ENCODE measurements at places on chromosomes 13 and 19. TPM values are rescaled to one million over a fixed set of nuclear protein-coding genes. Genes with fewer than 3 reads are reported as not detected.
A peak's percentile ranks its signal among the peaks of the same experiment; 100 is the strongest.

DNA sequence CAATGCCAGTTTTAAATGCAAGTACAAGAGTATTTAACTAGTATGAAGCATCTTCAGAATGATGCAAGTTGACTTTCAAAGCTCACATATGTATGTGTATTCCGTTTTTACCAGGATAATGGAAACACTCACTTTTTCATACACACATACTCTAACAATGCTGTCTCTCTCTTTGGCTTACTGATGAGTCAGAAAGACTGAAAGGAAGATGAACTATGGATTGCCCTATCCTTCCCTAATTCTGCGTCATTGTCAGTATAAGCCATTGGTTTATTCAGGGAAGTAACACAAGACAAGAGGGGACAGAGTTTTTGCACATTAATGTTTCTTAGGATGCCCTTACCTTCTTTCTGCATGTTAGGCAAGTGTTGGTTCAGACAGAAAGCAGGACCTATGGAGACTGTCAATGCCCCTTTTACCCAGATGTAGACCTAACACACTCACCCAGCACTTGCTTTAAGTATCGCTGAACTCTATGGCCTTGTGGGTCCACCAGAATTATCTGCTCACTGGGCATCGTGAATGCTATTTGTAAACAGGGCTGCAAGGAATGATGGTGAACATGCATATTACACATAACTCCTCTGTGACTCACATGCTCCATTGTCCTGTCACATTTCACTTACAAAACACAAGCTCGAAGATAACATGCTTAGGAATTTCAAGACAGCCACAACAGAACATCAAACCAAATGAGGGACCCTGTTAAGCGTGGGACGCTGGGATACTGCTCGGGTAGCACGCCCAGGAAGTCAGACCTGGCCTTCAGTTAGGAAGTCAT lies 10.0 kb upstream of the OXGR1 start:
- H3K27ac ChIP-seq = no peak overlapping the region
- H3K36me3 ChIP-seq = no peaks in the 10 kb centered on the region

- peak within 1 kb of the TSS; percentile 72 for H3K27ac ChIP-seq
- DNase-seq = peak; percentile 92
- peaks cover 29% of the 10 kb centered on the region for H3K36me3 ChIP-seq
These were observed at the start of gene LIG4 for GRCh38 chr13:108215436-108215835. TSS of gene LIG4 (minus strand) at chr13:108215536. CDS start at chr13:108211268, 4,268 bp downstream.

DNA sequence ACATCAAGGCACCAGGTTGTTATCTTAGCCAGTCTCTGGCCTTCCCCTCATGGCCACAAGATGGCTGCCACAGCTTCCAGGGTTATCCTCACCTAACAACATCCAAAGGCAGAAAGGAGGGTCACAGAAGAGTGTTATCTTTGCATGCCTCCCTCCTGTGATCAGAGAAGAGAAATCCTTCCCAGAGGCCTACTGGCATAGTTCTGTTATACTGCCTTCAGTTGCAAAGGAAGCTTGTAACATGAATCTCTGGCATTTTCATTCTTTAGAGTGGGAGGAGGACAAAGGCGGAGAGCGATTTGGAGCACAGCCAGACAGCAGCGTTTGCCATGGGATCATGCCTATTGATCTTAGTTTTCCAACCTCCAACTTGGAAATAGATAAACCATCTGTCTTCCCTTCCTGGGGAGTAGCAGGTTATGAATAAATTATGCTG lies 135.7 kb downstream of the DNAJC15 start:
- H3K36me3 ChIP-seq = no peaks in the 10 kb centered on the region
- no peak for DNase-seq
- H3K27ac ChIP-seq = no peak overlapping the region

- H3K36me3 ChIP-seq = peaks cover 2% of the 10 kb centered on the region
- peaks cover 13% of the 10 kb centered on the region for H3K27me3 ChIP-seq
- no peak overlapping the region for H3K27ac ChIP-seq
- no peak for DNase-seq
- H3K4me1 ChIP-seq = peaks cover 2% of the 10 kb centered on the region
These were observed 1.6 kb downstream of the AMH start for GRCh38 chr19:2250766-2251105.

GRCh38 chr13:52838433-52839107 lies 9.9 kb downstream of the PCDH8 start:
- H3K4me1 ChIP-seq = no peaks in the 10 kb centered on the region
- peaks cover 55% of the 10 kb centered on the region for H3K27me3 ChIP-seq
- DNase-seq = no peak
- H3K36me3 ChIP-seq = no peaks in the 10 kb centered on the region

- no peaks in the 10 kb centered on the region for H3K36me3 ChIP-seq
- no peak for DNase-seq
- no peak overlapping the region for H3K27ac ChIP-seq
- no peaks in the 10 kb centered on the region for H3K4me1 ChIP-seq
These were observed 69.2 kb downstream of the ZNF100 start for GRCh38 chr19:21698215-21698614.

- no peak for DNase-seq
- no peaks in the 10 kb centered on the region for H3K36me3 ChIP-seq
- peaks cover 15% of the 10 kb centered on the region for H3K27me3 ChIP-seq
- H3K27ac ChIP-seq = no peak overlapping the region
- H3K4me3 ChIP-seq = no peak overlapping the region
These were observed 38.6 kb upstream of the RNF17 start for GRCh38 chr13:24725379-24725778.

- peaks cover 2% of the 10 kb centered on the region for H3K4me1 ChIP-seq
- DNase-seq = no peak
These were observed 6.2 kb upstream of the ZNF554 start for GRCh38 chr19:2813235-2814160.

- DNase-seq = peak; percentile 32
- H3K36me3 ChIP-seq = no peaks in the 10 kb centered on the region
- H3K27me3 ChIP-seq = peaks cover 19% of the 10 kb centered on the region
- peaks cover 7% of the 10 kb centered on the region for H3K4me1 ChIP-seq
These were observed 39.9 kb upstream of the CEACAM8 start for GRCh38 chr19:42634409-42635232.

- H3K4me1 ChIP-seq = peaks cover 3% of the 10 kb centered on the region
- no peaks in the 10 kb centered on the region for H3K36me3 ChIP-seq
- H3K27ac ChIP-seq = no peak overlapping the region
- no peak overlapping the region for H3K4me3 ChIP-seq
- peaks cover 27% of the 10 kb centered on the region for H3K27me3 ChIP-seq
These were observed 2.2 kb upstream of the GARIN5B start for GRCh38 chr19:55365245-55365644.

DNA sequence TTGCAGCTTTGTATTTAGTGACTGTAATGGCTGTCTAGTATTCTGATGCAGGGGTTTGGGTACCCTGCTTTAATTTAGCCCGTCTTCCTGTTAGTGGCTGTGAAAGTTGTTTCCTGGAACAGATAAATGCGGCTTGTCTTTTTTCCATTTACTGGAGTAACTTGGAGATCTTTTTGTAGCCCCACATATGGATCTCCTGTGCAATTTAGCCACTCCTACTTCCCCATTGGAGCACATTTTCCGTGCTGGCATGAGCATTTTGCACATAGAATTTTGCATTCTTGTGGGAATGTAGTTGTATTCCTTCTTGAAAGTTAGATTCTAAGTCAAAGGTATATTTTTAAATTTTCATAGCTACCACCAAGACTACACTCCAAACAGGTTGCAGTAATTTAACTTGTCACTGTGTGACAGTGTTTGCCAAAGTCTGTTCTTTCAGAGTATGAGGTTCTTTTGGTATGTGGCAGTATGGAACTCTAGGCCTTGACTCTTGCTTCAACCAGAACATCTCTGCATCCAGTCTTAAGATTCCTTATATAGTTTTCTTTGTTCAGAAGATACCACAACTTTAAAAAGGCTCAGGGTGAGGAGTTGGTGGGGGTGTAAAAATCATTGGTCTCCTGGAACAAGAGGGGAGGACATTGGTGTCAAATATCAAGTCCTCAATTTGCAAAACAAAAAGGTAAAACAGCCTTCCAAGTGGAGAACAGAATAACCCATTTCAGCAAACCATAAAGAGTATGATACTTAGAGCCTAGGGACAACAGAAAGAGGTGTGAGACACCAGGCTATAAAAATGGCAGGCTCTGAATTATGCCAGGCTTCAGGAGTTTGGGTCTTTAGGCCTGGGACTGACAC lies 21.1 kb upstream of the CCDC97 start:
- no peak overlapping the region for H3K27ac ChIP-seq
- DNase-seq = no peak
- no peaks in the 10 kb centered on the region for H3K27me3 ChIP-seq
- no peak overlapping the region for H3K4me3 ChIP-seq
- peaks cover 21% of the 10 kb centered on the region for H3K36me3 ChIP-seq

DNA sequence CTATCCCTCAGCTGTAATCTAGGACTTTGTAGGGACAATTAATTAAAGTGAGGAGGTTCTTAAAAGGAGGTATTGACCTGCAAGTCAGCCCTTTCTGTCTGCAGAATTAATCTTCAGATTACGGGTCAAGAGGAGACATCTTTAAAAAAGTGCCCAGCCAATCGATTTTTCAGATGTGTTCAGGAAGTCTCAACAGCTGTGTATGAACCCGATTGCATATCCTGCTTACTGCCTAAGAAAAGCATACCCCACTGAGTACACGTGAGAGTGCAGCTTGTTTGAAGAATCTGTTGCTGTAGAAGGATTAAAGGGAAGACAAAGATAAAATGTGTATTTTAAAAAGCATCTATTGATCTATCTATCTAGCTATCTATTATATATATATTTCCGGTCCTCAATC lies 1194.5 kb downstream of the UQCRFS1 start:
- peaks cover 13% of the 10 kb centered on the region for H3K27me3 ChIP-seq
- no peaks in the 10 kb centered on the region for H3K36me3 ChIP-seq
- no peak overlapping the region for H3K27ac ChIP-seq
- no peaks in the 10 kb centered on the region for H3K4me1 ChIP-seq

DNA sequence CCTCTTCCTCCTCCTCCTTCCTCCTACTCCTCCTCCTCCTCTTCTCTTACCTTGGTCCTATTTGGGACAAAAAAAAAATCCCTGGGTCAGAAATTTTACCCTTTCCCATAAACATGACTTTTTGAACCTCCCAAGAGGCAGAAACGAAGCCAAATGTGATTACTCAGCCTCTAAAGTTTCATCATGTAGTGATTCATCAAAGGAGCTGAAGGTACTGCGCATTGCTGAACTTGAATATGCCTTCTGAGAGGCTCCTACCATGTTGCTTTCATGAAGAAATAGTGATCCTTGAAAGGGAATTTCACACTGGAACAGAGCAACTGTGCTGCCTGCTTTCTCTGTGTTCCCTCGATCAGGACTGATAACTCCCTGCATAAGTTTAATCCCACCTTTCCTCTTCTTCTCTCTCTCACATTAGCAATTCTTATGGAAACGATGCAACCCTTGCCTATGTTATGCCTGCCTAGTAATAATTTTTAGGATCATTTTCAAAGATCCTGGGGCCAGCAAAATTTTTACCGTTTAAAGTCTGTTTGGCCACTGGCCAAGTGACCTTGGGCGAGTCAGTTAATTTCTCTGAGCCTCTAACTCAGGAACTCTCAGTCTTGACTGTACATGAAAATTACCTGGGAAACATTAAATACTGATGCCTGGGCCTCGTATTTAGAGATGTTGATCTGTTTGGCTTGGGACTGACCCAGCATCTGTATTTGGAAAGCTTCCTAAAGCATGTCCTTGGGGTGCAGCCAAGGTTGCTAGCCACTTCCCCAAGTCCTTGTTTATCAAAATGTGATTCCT lies 149.5 kb downstream of the DCT start:
- H3K4me1 ChIP-seq = peaks cover 43% of the 10 kb centered on the region

DNA sequence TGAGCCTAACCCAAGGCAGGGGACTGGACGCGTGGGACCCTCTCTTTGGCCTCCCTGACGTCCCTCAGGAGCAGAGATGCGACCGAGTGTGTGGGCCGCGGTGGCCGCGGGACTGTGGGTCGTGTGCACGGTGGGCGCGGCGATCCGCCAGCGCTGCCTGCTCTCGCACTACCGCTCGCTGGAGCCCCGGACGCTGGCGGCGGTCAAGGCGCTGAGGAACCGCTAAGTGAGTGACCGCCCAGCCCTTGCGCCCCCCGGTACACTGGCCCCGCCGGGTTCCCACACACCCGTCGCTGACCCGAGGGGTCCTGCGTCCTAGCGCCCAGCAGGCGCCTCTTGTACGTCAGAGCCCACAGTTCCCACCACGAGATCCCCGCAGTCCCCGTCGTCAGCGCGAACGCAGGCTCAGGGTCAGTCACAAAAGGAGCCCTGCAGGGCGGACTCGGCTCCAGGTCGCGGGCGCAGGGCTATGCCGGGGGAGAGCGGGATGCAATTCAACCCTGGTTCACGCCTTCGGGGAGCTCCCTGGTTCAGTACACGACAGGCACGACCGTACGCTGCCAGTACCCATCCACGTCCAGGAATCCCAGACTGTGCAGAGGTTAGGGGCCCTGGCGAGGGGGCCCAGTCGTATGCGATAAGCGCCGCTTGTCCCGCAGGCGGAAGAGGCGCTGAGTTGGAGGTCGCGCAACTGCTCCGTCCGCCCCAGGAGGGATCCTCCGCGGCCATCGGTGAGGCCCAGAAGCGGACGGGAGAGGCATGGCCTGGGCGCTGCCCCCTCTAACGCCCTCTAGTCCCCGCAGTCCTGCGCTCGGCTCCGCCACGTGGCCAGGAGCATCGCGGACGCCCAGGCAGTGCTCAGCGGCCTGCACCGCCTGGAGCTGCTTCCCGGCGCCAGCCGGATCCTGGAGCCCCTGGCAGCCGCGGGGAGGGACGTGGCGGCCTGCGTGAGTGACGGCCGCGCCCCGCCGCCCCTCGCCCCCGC lies 3.6 kb upstream of the IFNL2 start:
- no peaks in the 10 kb centered on the region for H3K4me1 ChIP-seq
- H3K4me3 ChIP-seq = no peak overlapping the region
- H3K27me3 ChIP-seq = peaks cover 49% of the 10 kb centered on the region
- H3K36me3 ChIP-seq = no peaks in the 10 kb centered on the region
- no peak overlapping the region for H3K27ac ChIP-seq

- no peaks in the 10 kb centered on the region for H3K36me3 ChIP-seq
- H3K4me1 ChIP-seq = peaks cover 2% of the 10 kb centered on the region
- peaks cover 55% of the 10 kb centered on the region for H3K27me3 ChIP-seq
- peak overlapping the region; percentile 62 for H3K4me3 ChIP-seq
- peak; percentile 60 for DNase-seq
- no peak overlapping the region for H3K27ac ChIP-seq
These were observed 27.9 kb upstream of the ONECUT3 start for GRCh38 chr19:1725100-1726064.

GFY gene
- total RNA-seq = not detected

HNRNPM gene
- 348 TPM for total RNA-seq

NMRK2 gene
- total RNA-seq = not detected

KLHL1 gene
- not detected for total RNA-seq

SGCG gene
- total RNA-seq = not detected

CCDC122 gene
- total RNA-seq = 2.1 TPM

SPPL2B gene
- 47.1 TPM for total RNA-seq

DOHH gene
- 18.3 TPM for total RNA-seq

CCL25 gene
- total RNA-seq = 1.2 TPM

CRB3 gene
- total RNA-seq = 2.1 TPM

SLC7A1 gene
- total RNA-seq = 155 TPM

TMEM150B gene
- total RNA-seq = not detected

SMIM44 gene
- not detected for total RNA-seq

FFAR1 gene
- total RNA-seq = not detected

LHB gene
- not detected for total RNA-seq

FCER2 gene
- total RNA-seq = 1.7 TPM

NLRP5 gene
- total RNA-seq = not detected

EBI3 gene
- total RNA-seq = 6.7 TPM

CASP14 gene
- total RNA-seq = not detected

NKPD1 gene
- 0.24 TPM for total RNA-seq

TRAPPC6A gene
- total RNA-seq = 19.8 TPM

Data from activated naive CD8-positive, alpha-beta T cell treated with anti-CD3 and anti-CD28 coated beads for 36 hours (primary cell).